ENCODE measurements at places on chromosomes 2 and 18. TPM values are rescaled to one million over a fixed set of nuclear protein-coding genes. Genes with fewer than 3 reads are reported as not detected.

SPOPL gene
- 26.1 TPM for total RNA-seq

ZBTB7C gene
- not detected for total RNA-seq

PMAIP1 gene
- 10.8 TPM for total RNA-seq

CD8B gene
- not detected for total RNA-seq

PLEK gene
- under 0.01 TPM for total RNA-seq

TMEM185B gene
- 45.7 TPM for total RNA-seq

GFPT1 gene
- 30.3 TPM for total RNA-seq

ABCB11 gene
- total RNA-seq, result 0.98 TPM

ATP6V1C2 gene
- under 0.01 TPM for total RNA-seq

PTGR3 gene
- 17.4 TPM for total RNA-seq

PRSS56 gene
- total RNA-seq, result not detected

HOXD12 gene
- total RNA-seq, result not detected

MLPH gene
- total RNA-seq, result not detected

RELCH gene
- 42.7 TPM for total RNA-seq

XIRP2 gene
- 0.33 TPM for total RNA-seq

ANKRD36C gene
- 104 TPM for total RNA-seq

CPO gene
- 0.19 TPM for total RNA-seq

BOLL gene
- total RNA-seq, result not detected

AMER3 gene
- total RNA-seq, result not detected

CLEC4F gene
- not detected for total RNA-seq

FIGN gene
- 0.98 TPM for total RNA-seq

GKN2 gene
- total RNA-seq, result 0.65 TPM

PLEKHH2 gene
- total RNA-seq, result 0.33 TPM

KCNG2 gene
- total RNA-seq, result not detected

MYO7B gene
- 0.10 TPM for total RNA-seq

TMEM198 gene
- not detected for total RNA-seq
